ENCODE measurements at places on chromosomes 16 and 17.

GRCh38 chr17:32873114-32873513, 3.8 kb downstream of the MYO1D start:
- H3K4me3 ChIP-seq, result no peak overlapping the region
- no peaks in the 10 kb centered on the region for H3K36me3 ChIP-seq
- peaks cover 16% of the 10 kb centered on the region for H3K4me1 ChIP-seq
- no peak for DNase-seq
- no peak overlapping the region for H3K27ac ChIP-seq
- H3K27me3 ChIP-seq, result peaks cover 20% of the 10 kb centered on the region

DNA sequence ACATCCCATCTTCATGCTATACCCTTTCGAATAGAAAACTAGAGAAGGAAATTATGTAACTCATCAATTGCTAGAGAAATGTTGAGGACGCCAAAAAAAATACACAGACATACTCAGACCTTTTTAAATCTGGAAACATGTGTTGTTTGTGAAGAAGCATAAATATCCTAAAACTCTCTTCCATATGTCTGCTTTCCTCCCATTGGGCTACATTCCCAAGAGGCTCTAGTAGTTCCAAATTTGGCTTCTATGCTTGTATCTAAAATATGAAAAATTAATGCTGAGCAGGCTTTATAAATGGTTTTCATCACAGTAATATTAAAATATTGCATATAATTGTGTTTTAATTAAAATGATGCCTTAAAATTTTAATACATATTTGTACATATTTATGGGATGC, 297.9 kb upstream of the PSMD7 start:
- no peaks in the 10 kb centered on the region for H3K4me1 ChIP-seq
- H3K4me3 ChIP-seq, result no peak overlapping the region
- DNase-seq, result no peak
- H3K27me3 ChIP-seq, result no peaks in the 10 kb centered on the region
- no peak overlapping the region for H3K27ac ChIP-seq

DNA sequence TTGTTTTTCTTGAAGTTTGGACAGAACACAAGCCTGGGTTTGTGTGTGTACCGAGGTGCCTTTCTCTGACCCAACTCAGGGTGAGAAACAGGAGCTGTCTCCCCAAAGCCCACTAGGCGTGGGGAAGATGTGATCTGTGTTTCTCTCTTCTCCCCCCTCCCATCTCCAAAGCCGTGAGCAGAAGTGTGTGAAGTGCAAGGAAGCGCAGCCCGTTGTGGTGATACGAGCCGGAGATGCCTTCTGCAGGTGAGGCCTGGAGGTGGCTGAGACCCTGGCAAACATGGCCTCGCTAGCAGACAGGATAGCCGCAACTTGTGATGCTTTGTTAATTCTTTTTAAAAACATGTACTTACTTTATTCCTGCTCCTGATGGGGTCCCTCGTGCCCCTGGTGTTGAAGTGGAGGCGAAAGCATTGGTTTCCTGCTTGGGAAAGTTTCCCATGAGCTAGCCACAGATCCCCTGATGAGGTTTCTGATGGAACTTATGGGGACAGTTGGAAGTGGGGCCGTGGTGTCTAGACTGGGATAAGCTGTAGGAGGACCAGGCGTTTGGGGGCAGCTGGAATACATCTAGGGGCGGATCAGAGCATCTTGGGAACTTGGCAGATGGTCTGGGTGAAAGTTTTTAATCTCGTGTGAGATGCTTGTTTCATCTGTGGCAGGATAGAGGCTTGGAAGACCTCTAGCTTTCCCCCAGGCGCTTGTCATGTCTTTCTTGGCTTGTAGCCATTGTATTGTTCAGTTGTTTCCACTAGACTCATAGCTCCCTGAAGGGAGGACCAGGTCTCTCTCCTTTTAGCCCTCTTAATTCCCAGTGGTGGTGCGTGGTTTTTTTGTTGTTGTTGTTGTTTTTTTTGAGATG, 893 bp downstream of the CTU2 start:
- H3K27ac ChIP-seq, result no peak overlapping the region
- peak; percentile 30 for DNase-seq
- H3K4me3 ChIP-seq, result peak overlapping the region; percentile 84
- peaks cover 30% of the 10 kb centered on the region for H3K4me1 ChIP-seq
- H3K27me3 ChIP-seq, result no peaks in the 10 kb centered on the region
- peaks cover 43% of the 10 kb centered on the region for H3K36me3 ChIP-seq

DNA sequence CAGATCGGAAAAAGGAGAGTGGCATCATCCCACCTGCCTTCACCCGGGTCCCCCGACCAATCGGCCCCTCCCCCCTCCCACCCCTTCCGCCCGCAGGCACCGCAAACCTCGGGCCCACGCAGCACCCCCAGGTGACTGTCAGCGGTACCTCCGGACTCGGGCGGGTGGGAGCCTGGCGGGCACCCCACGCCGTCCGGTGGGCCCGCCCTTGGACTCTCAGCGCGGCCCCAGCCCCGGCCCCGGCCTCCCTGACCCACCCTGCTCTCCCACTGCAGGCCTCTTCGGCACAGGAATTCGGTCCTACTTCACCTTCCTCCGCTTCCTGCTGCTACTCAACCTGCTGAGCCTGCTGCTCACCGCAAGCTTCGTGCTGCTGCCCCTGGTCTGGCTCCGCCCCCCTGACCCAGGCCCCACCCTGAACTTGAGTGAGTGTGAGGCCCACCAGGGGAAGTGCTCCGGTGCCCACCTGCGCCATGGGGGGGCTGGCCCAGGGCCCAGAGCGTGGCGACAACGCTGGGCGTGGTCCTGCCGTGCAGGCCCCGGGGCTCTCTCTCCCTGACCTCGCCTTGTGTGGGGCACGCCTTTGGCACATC, 1.6 kb downstream of the TMC8 start:
- peaks cover 16% of the 10 kb centered on the region for H3K4me1 ChIP-seq
- no peak overlapping the region for H3K27ac ChIP-seq
- no peak for DNase-seq
- H3K27me3 ChIP-seq, result peaks cover 63% of the 10 kb centered on the region

- no peaks in the 10 kb centered on the region for H3K27me3 ChIP-seq
- no peak overlapping the region for H3K27ac ChIP-seq
- DNase-seq, result no peak
- no peaks in the 10 kb centered on the region for H3K4me1 ChIP-seq
- H3K4me3 ChIP-seq, result no peak overlapping the region
These were observed 83.7 kb downstream of the CPPED1 start for GRCh38 chr16:12719972-12720371.

GRCh38 chr17:63928172-63928666, 3.9 kb downstream of the CD79B start:
- no peaks in the 10 kb centered on the region for H3K4me1 ChIP-seq
- H3K36me3 ChIP-seq, result no peaks in the 10 kb centered on the region
- H3K27me3 ChIP-seq, result no peaks in the 10 kb centered on the region
- no peak for DNase-seq

DNA sequence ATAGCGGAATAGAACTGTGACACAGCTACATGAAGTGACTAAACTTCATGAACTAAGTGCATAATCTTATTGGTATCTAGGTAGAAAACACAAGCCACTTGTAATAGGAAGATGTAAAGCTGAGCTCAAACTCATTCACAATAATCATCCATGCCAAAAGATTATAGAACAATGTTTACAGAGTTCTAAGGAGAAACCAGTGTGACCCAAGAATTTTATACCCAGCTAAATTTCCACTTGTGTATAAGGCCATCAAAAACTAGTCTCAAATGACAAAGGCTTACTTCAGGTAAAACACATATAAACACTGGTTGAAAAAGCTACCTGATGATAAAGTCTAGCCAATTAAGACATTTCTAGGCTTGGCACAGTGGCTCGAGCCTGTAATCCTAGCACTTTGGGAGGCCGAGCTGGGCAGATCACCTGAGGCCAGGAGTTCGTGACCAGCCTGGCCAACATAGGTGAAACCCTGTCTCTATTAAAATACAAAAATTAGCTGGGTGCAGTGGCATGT, 16.9 kb upstream of the CPD start:
- H3K4me3 ChIP-seq, result no peak overlapping the region
- no peaks in the 10 kb centered on the region for H3K27me3 ChIP-seq
- no peaks in the 10 kb centered on the region for H3K36me3 ChIP-seq
- no peak overlapping the region for H3K27ac ChIP-seq
- DNase-seq, result no peak

GRCh38 chr16:17448640-17449638, 21.8 kb downstream of the XYLT1 start:
- H3K36me3 ChIP-seq, result no peaks in the 10 kb centered on the region
- H3K27ac ChIP-seq, result no peak overlapping the region
- no peaks in the 10 kb centered on the region for H3K4me1 ChIP-seq

DNA sequence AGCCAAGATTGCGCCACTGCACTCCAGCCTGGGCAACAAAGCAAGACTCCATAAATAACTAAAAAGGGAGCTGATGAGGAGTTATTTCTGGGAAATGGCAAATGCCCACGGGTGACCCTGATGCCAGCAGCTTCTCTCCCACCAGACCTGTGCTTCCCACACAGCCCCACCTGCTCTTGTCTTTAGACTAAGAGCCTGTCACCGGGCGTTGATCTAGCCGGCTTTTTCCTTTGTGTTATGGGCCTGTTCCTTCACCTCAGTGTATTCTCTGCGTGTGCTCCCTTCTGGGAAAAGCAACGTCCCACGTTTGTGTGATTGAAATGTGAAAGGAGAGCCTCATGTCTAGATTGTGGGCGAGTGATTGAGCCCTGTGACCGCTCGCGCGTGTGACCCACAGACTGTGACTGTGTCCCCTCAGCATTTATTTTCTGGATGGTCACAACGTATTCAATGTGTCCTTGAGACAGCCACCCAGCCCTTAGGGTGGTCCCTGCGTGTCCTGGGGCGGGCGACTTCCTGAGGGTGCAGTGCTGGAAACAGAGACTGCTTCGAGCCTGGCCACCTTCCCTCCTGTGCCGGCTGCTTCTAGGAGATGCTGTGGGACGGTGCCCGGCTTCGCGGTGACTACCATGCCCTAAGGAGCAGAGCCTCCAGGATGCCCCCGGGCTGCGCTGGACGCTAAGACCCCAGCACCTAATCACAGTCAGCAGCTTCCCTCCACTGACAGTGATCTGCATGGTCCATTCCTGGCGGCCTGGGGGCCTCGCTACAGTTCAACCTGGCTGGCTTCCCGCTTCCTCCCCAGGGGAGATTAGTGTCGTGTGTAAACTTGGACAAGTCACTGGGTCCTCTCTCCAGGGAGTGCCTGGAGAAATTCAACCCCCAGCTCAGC, 7.8 kb upstream of the RNPS1 start:
- no peaks in the 10 kb centered on the region for H3K4me1 ChIP-seq
- H3K27me3 ChIP-seq, result peaks cover 45% of the 10 kb centered on the region
- H3K4me3 ChIP-seq, result no peak overlapping the region
- no peaks in the 10 kb centered on the region for H3K36me3 ChIP-seq
- DNase-seq, result no peak

DNA sequence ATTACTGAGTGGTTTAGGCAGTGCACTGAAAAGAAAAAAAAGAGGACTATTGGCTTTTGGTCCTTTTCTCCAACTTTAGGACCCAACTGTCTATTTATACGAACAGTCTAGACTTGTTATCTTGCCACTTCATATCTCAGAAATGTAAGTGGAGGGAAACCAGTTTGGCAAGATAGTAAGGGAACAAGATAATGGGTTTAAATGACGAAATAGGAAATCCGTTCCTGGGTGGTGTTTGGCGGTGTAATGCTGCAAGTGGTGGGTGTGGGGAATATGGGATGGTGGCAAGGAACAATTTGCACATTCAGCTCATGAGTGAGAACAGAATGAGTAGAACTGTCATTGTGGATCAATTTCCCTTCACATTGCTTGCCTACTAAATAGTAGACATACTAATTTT, 44.7 kb downstream of the GRB7 start:
- no peaks in the 10 kb centered on the region for H3K36me3 ChIP-seq
- H3K4me1 ChIP-seq, result peaks cover 10% of the 10 kb centered on the region
- no peak overlapping the region for H3K4me3 ChIP-seq
- peaks cover 16% of the 10 kb centered on the region for H3K27me3 ChIP-seq
- DNase-seq, result no peak

DNA sequence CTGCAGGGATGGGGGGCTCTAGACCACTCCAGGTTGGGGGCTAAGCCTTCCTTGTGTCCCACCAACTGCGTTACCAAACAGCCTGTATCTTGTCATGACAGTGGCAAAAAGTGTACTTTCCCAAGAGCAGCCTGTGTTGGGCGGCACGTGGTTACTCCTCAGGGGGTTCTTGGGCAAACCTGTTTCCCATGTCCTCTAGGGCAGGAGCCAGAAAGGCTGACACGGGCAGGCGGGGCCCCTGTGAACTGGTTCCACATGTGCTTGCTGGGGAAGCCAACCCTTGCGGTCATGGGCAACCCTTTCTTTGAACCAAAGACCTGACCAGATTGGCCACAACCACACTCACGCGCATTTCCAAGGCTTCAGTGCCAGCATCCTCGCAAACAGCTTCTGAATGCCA, 228.5 kb downstream of the RBFOX3 start:
- H3K4me3 ChIP-seq, result no peak overlapping the region
- no peaks in the 10 kb centered on the region for H3K4me1 ChIP-seq
- H3K27ac ChIP-seq, result no peak overlapping the region
- no peaks in the 10 kb centered on the region for H3K36me3 ChIP-seq
- DNase-seq, result no peak
- peaks cover 89% of the 10 kb centered on the region for H3K27me3 ChIP-seq

DNA sequence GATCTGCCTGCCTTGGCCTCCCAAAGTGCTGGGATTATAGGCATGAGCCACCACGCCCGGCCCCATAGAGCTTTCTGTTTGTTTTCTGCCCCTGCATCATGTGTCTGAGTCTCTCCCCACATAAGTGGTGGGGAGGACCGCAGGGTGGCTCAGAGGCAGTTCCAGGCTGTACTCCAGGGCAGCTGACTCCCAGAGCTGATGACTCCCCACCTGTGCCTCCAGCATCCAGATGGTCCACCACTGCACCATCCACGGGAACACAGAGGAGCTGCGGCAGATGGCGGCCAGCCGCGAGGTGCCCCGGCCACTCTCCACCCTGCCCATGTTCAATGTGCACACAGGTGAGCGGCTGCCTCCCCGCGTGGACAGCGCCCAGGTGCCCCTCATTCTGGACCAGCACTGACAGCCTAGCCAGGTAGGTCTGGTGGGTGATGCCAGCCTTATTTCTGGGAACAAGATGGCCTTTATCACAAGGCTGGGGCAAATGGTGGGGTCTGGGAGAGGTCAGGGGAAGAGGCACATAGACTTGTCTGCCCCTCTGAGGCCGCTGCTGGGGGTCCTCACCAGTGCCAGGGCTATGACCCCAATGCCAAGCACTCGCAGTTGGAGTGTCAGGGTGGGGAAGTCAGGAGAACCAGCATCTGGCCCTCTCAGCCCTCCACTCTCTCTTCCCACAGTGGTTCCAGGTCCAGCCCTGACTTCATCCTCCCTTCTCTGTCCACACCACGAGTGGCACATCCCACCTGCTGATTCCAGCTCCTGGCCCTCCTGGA, 9.4 kb downstream of the SGCA start:
- H3K27ac ChIP-seq, result no peak overlapping the region
- H3K4me1 ChIP-seq, result peaks cover 70% of the 10 kb centered on the region
- DNase-seq, result no peak
- H3K27me3 ChIP-seq, result no peaks in the 10 kb centered on the region
- H3K4me3 ChIP-seq, result no peak overlapping the region

GRCh38 chr16:57472665-57473060, 10.2 kb downstream of the POLR2C start:
- peaks cover 57% of the 10 kb centered on the region for H3K36me3 ChIP-seq
- no peaks in the 10 kb centered on the region for H3K27me3 ChIP-seq
- DNase-seq, result no peak
- H3K4me1 ChIP-seq, result no peaks in the 10 kb centered on the region

- DNase-seq, result no peak
- no peak overlapping the region for H3K4me3 ChIP-seq
- no peaks in the 10 kb centered on the region for H3K27me3 ChIP-seq
- H3K36me3 ChIP-seq, result no peaks in the 10 kb centered on the region
These were observed 70.4 kb upstream of the TANC2 start for GRCh38 chr17:62895320-62896301.

GRCh38 chr16:57807252-57807967, 5.1 kb upstream of the KIFC3 start:
- peaks cover 68% of the 10 kb centered on the region for H3K4me1 ChIP-seq
- peak; percentile 63 for DNase-seq
- H3K36me3 ChIP-seq, result no peaks in the 10 kb centered on the region
- H3K4me3 ChIP-seq, result no peak overlapping the region
- no peaks in the 10 kb centered on the region for H3K27me3 ChIP-seq
- peak overlapping the region; percentile 90 for H3K27ac ChIP-seq

Measured in SJSA1 (cell line).